ENCODE measurements at places on chromosomes 12 and 14.

GRCh38 chr14:99749763-99750715 lies 43.2 kb upstream of the EML1 start:
- no peak for DNase-seq

- DNase-seq = no peak
Measured at GRCh38 chr12:82082501-82082900, 275.7 kb downstream of the CCDC59 start.

GRCh38 chr12:12286441-12286840 lies 19.6 kb upstream of the LRP6 start:
- no peak for DNase-seq

- DNase-seq = no peak
Measured at GRCh38 chr12:131041216-131041967, 87.7 kb downstream of the ADGRD1 start.

- DNase-seq = no peak
Measured at GRCh38 chr12:71282925-71283324, 125.1 kb upstream of the TSPAN8 start.

DNA sequence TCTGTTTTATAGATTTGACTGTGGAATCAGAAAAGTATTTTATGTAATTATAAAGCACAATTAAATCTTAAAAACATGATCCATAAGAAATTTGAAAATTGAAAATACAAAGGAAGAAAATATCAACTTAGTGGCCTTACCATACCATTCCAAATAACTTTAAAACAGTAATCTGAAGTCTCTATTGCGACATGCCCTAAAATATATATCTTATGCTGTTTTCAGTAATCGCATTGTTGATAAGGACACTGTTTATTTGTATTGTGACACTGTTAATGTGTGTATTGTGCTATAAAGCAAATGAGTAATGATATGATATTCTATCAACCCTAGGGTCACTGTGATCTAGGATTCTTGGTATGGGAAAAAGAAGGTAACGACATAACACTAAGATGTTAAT lies 7.0 kb downstream of the KLHL28 start:
- no peak for DNase-seq

- no peak for DNase-seq
Measured at GRCh38 chr14:72737560-72737943, 156.3 kb downstream of the DPF3 start.

DNA sequence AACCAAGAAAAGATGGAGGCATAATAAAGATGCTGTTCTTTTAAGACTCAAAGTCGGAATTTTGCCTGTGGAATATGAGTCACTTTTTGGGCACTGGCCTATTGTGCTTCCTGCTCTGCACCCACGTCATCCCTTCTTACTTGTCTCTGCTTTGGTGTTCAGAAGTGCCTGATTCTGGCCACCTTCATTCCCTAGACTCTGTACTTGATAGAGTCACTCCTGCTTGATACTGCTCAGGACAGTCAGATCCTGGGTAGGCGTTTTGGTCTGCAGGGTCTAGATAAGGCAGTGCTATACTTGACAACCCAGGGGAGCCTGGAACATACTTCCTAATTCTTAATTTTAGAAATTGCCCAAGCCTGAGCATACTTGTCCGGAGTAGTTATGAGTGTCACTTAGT lies 1.9 kb downstream of the LRRK2 start:
- DNase-seq = no peak

All from Jurkat, Clone E6-1 (cell line).